CD4-positive, alpha-beta T cell (primary cell): ENCODE measurements at places on chromosomes 3 and 15.

DNA sequence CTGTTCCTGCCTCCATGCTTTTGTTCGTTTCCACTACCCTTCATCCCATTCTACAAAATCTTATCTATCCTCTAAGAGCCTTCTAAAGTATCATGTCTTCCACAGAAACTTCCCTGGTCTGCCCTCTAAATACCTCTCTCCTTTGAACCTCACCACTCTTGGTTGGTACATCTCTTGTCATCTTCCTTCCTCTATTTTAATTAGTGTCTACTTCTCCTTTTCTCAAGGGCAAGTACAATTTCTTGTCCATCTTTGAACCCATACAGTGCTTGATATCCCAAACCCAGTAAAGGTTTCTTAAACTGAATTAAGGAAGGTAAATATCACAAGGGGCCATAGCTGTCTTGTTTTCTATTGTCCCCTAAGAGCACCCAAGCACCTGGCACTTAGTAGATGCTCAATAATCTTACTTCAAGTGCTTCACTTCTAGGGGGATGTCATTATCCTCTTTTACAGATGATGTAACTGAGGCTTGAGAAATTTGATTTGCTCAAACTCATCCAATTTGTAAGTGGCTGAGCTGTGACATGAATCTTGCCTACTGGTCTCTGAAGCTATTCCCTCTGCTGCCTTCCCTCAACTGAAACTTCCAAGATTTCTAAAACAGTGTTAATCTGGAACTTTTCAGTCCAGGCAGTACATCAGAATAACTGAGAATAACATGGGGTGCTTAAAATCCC, 2.6 kb upstream of the DAPK2 start:
- DNase-seq = no peak

GRCh38 chr3:150307311-150308036, 100.6 kb upstream of the TSC22D2 start:
- no peak for DNase-seq

DNA sequence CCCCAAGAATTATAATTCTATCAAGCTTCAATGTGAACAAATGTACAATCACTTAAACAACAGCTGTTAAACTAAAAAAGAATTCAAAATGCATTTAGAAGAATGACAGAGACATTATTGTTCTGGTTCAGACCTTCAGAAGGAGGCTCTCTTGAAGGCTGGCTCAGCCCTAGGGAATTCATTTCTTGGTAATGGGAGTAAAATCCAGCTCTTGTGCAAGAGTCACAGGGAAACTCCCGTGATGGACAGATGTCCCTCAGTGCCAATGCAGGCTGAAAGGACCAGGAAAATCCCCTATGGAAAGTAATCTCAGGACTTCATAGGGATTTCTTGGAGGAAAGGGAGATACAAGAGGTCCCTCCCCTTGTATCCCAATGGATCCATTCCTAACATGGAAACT, 149.9 kb upstream of the STT3B start:
- no peak for DNase-seq

GRCh38 chr15:76217029-76217881, 94.0 kb downstream of the ETFA start:
- DNase-seq = no peak

DNA sequence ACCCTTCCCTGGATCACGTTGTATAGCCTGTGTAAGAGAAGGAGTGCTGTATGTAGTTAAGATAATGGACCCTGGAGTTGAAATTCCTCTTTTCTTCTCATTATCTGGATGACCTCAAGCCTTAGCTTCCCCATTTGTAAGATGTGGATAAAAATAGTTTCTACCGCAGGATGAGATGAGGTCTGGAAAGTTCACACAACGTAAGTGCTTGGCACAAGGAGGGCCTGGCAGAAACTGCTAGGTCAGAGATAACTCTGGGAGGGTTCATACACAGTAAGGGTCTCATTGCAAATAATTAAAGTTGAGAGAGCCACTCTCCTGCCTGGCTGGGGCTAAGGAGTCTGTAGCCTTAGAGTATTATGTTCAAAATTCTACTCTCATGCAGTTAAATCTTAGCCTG, 214.4 kb downstream of the LRTM1 start:
- DNase-seq = no peak

DNA sequence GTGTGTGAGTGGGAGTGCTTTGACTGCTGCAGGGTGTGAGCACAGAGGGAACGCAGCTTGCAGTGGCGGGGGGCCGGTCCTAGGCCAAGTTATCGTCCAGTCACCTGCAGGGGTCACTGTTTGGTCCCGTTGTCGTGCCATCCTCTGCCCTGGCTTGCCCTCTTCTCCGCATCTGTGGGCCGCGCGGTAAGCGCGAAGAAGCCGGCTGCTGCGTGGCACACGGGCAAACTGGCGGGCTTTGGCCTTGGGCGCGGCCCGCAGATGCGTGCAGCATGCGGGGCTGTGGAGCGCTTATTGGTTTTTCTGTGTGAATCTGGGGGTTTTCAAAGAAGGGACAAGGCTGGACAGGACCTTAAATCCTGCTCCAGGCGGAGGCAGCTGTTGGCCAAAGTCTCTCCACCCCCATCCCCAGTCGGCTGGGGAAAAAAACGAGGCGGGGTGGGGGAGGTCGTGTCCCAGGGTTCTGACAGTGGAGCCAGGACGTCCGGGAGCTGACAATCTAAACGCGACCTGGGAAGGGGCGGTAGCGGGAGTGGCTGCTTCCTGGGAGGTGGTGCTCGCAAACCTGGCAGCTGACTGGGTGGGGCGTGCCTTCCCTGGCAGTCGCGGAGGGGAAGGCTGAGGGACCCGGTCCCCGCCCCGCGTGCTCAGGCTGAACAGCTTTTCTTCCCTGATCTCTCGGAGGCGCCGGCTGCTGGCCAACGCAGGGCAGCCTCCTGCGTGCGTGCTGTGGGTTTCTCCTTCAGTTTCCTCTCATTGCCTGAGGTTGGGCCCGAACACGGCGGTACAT, 39.7 kb upstream of the VEPH1 start:
- no peak for DNase-seq

GRCh38 chr3:140760324-140761075, 82.6 kb downstream of the TRIM42 start:
- DNase-seq = no peak

GRCh38 chr15:101459579-101460300, 29.8 kb downstream of the PCSK6 start:
- DNase-seq = no peak
